ENCODE measurements at places on chromosomes 11 and 22.

DNA sequence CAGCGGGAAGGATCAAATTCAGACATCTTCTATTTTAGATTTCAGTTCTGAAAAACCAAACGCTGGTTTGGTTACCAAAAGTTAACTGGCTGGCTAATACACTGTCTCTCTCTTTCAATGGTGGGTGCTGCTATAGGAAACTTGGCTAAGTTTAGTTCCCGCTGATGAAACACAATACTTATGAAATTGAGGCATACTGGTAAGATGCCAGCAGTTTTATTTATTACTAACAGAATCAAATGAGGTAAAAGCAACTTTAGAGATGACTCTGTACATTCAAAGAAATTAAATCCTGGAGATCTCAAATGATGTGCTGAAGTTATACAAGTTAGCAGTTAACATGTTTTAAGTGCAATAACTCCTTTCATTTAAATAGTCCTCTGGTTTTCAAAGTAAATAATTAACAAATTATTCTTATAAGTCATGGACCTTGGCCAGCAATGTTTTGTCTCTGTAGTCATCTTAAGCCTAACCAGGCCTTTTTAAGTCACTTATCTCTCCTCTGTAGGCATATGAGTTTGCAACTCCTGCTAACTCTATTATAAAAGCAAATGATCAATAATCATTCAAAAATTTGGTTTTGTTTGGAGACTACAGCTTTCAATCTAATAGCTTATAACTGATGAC lies 54.8 kb downstream of the PAK1 start:
- DNase-seq, result no peak

GRCh38 chr22:38923463-38924346 lies 33.7 kb upstream of the APOBEC3A start:
- DNase-seq, result peak; percentile 83

DNA sequence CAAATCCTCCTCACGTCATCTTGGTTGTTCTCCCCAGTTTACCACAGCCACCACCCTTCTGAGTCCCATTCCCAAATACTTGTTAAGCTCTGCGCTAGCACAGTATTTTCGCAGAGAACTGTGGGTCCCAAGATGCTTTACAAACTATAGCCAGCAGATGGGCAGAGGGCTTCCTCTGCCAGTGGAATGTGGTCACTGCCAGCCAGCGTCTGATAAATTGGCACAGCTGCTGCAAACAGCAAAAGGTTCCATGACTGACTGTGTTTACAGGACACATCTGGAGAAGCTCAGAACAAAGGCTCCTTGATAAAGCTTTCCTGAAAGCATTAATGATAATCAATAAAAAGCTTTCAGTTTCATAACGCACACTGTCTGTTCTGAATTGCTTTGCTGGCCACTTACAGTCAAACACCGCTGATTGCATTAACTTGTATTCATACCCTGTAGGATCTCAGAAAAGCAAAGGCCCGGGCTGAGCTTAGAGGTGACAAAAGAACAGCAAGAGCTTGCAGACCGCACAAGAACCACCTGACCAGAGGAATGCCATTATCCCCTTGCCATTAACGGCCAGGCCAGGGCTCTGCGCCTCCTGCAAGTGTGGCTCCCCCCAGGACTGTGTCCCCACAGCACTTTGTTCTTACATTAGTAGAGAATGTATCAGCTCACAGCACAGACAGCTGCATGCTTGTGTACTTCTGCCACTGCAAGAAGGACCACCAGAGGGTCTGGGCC lies 120.6 kb downstream of the MICAL3 start:
- DNase-seq, result no peak

DNA sequence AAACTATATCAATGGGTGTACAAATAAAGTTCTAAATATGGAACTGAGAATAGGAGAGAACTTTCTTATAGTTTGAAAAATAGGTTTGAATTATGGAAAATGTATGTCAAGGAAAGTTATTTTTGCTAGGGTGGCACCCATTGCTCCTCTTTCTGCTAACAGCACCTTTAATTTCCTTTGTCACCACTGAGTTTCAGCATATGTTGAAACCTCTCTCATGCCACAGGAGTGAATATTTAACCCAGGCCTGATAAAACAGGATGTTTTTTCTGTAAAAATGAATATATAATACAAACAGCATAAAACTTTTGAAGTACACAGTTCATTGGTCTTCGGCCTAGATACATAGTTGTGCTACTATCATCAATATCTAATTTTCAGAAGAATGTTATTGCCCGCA lies 385.5 kb upstream of the ANO5 start:
- no peak for DNase-seq

DNA sequence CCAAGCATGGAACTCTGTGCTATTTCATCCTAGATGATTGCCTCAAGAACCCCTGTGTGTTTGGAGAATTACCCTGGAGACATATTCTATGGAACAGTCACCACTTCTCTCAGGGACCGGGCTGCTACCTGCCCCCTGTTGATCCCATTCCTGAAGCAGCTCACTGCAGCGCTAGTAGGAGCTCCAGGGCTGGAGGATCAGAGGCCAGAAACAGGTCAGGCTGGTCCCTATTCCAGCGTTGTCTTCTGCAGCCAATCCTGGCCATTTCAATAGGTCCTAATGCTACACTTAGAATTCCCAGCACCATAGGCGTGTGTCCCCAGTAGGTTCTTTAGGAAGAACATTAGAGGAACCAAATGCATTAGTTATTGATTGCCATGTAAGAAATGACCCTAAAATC lies 48.9 kb downstream of the BTG4 start:
- DNase-seq, result no peak

- DNase-seq, result no peak
Observed at GRCh38 chr11:95256321-95256779, 25.3 kb upstream of the SESN3 start.

DNA sequence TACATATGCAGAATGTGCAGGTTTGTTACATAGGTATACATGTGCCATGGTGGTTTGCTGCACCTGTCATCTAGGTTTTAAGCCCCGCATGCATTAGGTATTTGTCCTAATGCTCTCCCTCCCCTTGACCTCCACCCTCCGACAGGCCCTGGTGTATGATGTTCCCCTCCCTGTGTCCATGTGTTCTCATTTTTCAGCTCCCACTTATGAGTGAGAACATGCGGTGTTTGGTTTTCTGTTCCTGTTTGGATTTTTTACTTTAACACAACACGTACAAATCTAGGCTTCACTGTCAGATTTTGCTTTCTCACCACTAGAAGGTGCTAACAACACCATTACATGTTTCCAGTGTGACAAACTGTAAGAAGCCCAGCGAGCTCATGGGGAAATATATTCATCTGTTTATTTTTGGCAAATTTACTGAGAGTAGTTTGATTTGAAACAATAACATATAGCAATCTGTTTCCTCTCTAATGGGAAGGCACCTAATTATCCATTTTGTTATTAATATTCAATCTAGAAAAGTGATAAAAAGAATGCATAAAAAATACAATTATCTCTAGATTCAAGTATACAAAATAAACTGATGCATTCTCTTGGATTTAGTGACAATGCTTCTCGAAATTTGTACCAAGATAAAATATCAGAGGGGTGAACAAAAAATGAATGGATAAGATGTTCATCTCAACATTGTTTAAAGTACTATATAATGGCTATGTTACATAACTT lies 23.2 kb upstream of the BIRC3 start:
- no peak for DNase-seq

DNA sequence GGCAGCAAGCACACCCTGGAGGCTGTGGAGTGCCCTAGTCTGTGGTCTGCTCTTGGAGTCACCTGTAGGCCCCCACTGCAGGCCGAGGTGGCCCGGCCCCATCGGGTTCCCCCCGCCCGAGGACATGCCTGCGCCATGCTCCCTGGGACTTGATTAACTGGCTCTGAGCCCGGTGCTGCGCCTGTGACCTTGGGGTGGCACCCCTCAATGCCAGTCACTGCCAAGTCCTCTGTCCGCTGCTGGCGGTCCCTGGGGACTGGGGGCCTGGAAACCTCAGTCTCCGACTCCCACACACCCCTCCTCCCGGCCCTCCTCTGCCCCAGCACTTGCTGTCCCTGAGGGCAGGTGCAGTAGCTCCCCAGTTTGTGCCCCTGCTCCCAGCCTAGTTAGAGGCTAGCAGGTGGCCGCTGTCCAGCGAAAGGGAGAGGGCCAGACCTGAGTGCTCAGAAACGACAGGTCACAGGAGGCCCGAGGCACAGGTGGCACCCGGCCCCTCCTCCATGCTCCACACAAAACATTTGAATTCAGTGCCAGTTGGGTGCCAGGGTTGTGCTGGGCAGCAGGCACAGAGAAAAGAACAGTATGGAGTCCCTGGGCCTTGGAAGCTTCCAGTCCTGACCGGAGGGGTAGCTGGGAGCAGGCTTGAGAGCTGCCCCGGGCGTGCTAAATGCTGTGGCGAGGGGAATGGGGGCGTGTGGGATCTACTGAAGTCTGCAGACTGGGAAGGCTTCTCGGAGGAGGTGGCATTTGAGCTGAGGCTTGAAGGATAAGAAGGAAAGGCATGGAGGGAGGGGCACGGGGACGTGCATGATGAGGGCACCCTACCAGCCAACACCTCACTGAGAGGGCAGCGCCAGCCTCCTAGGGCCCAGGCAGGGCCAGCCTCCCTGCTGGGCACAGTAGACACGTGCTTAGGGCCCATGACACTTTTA lies 16.4 kb upstream of the FLRT1 start:
- no peak for DNase-seq

GRCh38 chr22:50640857-50641647 lies 13.1 kb upstream of the ARSA start:
- no peak for DNase-seq

DNA sequence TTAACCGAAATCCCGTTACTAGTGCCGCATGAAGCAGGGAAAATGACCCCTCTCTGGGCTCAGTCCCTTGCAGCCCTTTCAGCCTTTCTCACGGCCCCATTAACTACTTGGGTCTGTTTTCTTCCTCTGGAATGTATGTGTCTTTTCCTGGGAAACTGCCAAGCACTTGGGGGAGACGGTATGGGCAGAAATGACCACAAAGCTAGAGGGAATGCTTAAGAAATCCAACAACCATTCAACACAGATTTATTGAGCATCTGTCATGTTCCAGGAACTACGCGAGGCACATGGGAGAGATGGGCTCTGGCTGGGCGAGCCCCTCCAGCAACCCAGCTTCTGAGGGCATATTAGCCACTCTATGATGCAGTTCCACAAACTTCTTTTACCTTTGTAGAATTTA lies 462.6 kb downstream of the BUD13 start:
- no peak for DNase-seq

DNA sequence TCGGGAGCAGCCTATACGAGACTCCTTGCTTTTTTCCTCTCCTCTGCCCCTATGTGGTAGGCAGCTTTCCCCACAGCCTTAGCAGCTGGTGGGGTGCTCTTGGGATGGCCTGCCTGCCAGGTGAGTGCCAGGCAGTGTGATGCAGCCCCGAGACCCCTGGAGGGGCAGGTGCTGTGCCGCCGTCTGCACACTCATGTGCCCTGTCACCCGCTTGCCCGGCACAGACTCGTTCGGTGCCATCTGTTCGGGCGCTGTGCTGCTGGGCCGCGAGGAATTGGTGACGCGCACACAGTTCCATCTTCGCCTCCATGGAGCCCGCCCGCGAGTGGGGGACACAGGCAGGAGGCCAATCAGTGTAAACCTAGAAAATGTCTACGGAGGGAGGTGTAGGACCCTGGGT lies 15.1 kb downstream of the TRMU start:
- DNase-seq, result no peak

- no peak for DNase-seq
Observed at GRCh38 chr11:66934950-66935779, 23.0 kb downstream of the PC start.

- no peak for DNase-seq
Observed at GRCh38 chr22:49976439-49977175, 16.0 kb downstream of the PIM3 start.

DNA sequence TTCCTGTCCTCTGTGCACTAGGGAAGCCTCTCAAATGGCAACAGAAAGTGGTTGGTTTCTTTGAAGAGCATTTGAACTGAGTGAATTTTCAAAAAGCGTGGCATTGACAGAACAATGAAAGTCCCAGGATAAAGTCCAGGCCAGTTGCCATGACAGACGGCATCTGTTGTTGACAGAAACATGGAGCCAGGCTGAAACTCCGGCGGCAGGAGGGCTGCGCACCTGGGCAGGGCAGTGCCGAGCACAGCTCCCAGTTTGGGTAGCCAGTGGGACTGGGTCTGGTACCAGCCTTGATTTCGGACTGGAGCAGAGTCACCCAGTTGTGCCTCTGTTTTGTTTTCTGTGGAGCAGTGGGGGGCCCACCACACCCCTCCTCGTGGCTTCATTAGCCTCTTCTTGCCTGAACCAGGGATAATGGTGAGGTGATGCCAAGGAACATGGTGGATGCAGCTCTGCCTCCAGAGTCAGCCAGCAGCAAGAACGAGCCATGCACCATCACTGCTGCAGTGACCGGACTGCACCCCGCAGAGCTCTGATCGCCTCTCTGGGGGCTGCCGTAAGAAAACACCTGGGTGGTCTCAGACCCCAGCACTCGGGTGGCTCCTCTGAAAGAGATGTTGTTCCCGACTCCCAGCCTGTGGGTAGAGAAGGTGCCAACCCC lies 9.8 kb upstream of the SEPTIN5 start:
- no peak for DNase-seq

DNA sequence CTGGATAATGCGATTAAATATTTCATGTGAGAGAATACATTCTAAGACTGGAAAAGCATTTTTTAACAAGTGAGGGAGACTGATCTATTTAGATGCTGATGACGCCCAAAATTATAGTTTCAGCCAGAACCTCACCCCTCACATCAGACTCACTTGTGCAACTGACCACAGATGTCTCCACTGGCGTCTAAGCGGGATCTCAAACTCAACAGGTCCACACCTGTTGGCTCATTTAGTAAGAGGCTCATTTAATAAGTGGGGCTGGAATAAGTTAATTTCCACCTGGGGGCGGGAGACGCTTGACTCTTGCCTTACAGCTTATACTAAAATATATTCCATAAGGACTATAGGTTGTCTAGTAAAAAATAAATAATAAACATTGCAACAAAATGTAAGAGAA lies 47.5 kb downstream of the MORC2 start:
- no peak for DNase-seq

- peak; percentile 24 for DNase-seq
Observed at GRCh38 chr11:94705891-94706615, 62.1 kb upstream of the AMOTL1 start.

GRCh38 chr22:19147195-19147780 lies 2.8 kb downstream of the GSC2 start:
- DNase-seq, result no peak

DNA sequence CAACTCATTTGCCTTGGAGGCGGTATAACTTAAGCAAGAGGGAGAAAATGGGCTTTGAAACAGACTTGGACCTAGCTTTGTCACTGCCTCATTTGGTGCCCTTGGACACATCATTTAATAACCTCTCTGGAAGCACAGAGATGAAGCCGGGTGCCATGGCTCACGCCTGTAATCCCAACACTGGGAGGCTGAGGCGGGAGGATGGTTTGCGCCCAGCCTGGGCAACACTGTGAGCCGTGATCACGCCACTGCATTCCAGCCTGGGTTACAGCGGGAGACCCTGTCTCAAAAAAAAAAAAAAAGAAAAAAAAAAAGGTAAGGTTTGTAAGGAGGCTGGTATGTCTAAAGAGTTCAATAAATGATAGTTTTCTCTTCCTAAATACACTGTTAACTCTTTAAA lies 806 bp downstream of the COA4 start:
- no peak for DNase-seq

GRCh38 chr22:19576460-19577421 lies 52.5 kb upstream of the CLDN5 start:
- DNase-seq, result no peak
